NCI-H2171 (cell line): ENCODE measurements at places on chromosomes 2 and 18.

DNA sequence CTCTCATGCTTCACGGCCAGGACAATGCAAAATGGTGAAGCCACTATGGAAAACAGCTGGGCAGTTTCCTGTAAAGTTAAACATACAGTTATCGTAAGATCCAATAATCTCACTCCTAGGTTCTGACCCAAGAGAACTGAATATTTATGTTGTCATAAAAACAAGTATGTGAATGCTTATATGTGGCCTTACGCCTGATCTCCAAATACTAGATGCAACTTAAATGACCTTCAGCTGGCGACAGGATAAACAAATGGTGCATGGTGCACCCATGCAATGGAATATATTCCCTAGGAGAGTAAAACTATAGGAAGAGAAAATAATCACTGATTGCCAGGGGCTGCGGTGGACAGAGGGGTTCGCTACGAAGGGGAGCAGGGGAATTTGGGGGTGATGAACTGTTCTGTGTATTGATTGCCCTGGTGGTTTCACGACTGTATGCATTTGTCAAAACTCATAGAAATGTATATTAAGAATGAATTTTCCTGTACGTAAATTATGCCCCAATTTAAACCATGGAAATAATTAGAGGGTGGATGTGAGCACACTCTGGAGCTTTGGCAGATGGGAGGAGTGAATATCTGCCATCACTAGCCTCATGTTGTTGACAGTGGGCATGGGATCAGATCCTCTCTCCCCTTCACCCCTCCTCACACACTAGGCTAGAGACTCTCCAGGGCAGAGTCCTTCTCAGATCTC lies 100.8 kb upstream of the MYCN start:
- DNase-seq, result no peak

- DNase-seq, result no peak
Measured at GRCh38 chr2:212727751-212728150, 189.1 kb upstream of the ERBB4 start.

- no peak for DNase-seq
Measured at GRCh38 chr2:20465716-20466394, 19.0 kb downstream of the RHOB start.

- DNase-seq, result no peak
Measured at GRCh38 chr2:232204457-232204931, 174.1 kb upstream of the ALPP start.

- no peak for DNase-seq
Measured at GRCh38 chr18:5430131-5430530, 113.7 kb downstream of the EPB41L3 start.

DNA sequence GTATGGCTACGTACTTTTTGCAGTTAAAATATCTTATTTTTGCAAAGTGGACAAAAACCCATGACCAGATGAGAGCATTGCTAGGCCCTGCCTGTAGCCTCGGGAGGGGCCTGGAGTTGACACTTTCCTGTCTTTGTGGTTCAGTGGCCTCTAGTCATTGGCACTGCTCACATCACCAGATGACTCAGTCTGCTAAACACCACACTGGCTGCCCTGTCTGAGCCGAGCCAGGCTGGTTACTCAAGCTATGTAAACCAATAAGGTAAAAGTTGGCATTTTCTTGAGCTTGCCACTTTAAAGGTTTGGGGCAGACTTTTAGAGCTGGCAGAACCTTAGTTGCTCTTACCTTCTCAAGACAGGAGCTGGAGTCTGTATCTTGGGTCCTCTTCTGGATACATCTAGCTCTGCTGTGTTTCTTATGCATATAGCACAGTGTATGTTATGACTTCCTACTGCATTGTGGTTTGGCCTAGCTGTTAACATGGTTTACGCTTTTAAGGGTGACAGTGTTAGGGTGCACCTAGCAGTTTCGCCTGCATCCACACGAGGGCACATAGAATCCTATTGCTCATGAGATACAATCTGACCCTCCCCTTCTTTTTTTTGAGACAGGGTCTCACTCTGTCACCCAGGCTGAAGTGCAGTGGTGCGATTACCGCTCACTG lies 76.4 kb downstream of the AP1S3 start:
- DNase-seq, result no peak

DNA sequence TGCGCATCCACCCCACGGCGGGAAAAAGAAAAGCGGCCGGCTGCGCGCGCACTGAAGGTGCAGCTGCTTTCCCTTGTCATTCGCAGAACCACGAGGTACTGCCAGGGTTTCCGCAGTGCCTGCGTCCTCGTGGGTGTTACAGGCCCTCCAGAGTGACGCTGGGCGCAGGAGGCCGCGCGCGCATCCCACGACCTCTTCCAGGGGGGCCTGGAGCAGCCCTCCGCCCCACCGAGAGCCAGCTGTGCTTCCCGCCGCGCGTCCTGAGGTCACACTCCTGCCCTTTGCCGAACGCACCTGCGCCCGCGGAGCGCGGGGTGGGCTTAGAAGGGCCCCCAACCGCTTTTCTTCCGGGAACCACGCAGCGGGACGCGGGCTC lies 378 bp upstream of the IAH1 start:
- DNase-seq, result peak; percentile 23

GRCh38 chr18:9069601-9070000 lies 32.9 kb upstream of the NDUFV2 start:
- DNase-seq, result no peak

GRCh38 chr2:221334481-221335218 lies 237.5 kb downstream of the EPHA4 start:
- no peak for DNase-seq

- peak; percentile 76 for DNase-seq
Measured at GRCh38 chr2:50791271-50791670, 240.7 kb downstream of the NRXN1 start.

DNA sequence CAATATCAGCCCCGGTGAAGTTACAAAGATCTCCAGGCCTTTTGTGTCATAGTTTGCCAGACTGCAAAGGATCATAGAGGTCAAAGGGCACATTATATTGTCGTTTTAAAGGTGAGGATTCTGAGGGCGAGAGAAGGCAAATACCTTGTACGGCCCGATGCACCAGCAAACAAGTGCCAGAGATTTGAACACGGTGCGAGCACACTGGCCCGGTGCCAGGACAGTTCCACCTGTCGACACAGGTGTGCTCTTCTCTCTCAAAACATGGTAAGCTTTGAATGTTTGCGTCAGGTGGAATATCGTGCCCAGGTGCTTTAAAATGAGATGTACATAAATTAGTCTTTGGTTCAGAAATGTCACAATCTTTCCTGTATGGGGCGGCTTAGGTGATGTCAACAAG lies 776.1 kb upstream of the ID2 start:
- DNase-seq, result peak; percentile 88

DNA sequence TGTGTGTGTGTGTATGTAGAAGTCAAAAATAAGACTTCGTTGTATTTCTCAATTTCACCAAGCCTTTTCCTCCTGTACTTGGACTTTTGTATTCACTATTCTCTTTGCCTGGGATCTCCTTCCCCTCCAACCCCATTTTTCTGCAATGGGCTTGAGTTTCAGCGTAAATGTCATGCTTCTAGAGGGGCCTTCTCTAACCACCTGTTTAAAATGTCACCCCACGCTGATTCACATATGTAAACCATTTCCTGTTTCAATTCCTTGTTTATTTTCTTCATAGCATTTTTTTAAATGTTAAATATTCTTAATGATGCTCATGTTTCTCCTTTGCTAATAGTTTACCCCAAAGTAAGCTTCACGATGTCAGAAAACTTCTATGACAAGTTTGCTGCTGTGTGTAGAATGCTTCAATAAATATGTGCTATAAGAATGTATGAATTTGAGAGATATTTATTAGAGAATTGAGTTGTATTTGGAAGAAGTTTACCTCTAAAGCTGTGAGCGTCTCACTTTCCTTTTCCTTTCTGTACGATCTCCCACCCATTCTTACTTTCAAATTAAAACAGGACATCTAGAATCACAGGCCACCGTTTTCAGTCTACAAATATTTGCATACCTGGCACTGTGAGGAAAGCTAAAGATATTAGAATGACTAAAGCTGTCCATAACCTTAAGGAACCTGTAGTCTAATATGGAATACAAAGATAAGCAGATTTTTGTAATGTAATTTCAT lies 762.4 kb downstream of the LRRTM4 start:
- no peak for DNase-seq

DNA sequence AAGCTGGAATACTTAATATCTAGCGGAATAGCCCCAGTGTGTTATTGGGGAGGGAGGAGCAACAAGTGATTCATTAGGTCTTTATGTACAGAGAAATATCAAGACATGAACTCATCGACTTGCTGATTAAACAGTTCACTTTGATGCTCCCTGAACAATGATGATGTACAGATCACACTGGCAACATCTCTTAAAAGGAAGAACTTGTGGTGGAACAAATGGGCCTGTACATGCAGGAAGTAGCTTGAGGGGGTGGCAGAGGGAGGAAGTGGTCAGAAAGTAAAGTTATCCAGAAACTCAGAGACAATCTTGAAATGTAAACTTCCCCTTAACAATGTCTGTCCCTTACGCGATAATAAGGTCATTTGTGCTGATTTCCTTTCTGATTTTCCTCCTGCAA lies 90.5 kb downstream of the NXPH2 start:
- no peak for DNase-seq

DNA sequence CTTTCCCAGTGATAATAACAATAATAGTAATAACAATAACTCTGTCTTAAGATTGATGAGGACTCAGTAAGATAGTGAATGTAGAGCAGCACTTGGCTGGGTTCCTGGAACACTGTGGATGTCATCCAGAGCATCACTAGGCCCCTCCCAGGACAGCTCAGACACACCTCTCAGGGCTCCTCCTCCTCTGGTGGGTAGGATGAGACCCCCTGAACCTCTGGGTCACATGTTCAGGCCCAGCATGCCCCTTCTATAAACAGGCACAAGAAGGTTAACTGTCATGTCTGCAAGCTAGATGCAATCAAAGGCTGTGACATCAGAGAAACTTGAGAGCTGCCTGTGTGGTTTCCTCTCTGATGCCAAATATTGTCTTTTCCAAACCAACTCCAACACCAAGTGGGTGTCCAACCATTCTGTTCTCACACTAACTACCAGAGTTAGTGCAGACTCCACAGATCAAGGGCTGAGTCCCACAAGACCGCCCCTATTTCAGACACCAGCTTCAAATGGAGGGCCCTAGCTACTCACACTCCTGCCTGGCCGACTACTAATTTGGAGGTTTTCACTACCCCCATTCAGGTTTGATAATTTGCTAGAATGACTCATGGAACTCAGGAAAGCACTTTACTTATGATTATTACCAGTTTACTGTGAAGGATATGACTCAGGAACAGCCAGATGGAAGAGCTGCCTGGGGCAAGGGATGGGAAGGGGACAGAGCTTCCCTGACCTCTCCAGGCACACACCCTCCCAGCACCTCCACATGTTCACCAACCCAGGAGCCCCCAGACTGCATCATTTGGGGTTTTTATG lies 46.4 kb upstream of the BZW1 start:
- no peak for DNase-seq

DNA sequence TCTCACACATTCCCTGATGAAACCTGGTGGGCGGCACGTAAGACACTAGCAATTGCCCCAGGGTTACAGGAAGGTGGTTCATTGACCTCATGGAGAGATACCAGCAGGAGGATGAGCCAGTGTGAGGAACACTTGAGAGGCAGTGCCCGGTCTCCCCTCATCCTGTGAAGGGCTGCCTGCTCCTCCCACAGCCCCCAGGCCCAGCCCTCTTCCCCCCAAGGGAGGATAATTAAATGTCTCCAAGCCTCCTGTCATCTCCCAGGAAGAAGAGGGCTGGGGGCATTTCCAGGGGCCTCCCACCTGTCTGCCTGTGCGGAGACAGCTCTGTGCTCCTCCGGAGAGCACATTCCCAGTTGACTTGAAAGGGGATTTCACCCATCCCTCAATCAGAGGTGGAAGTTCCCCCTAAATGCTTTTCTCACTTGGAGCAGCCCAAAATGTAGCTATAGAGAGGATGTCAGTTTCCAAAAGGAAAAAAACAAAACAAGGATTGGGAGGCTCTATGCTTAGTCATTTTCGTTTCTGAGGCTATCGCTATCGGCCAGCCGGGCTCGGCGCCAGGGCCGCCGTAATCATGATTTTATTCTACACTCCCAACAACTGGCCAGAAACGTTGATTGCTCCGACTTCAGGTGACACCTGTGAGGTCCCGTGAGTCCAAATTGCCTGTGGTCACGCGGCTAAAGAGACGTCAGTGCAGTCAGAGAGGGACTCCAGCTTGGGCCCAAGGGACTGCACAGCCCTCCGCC lies 7.1 kb downstream of the KCNF1 start:
- no peak for DNase-seq

DNA sequence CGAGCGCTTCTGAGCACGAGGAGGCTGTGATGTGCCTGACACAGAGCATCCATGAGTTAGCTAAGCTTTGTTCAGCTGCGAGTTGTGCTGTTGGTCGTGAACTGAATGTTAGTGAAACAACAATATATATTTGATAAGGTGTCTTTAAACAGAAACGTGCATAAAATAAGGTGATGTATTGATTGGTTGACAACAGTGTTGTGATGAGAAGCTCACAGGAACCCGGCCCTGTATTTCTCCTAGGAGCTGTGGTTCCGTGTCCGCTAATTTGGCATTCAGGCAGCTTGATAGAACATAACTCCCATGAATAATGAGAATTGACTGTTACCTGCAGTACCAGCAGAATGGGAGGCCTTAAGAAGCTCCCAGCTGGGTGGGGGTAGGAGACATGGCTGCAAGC lies 146.4 kb upstream of the MYCN start:
- no peak for DNase-seq

GRCh38 chr18:8997634-8998033 lies 104.9 kb upstream of the NDUFV2 start:
- DNase-seq, result no peak

GRCh38 chr2:135168204-135168856 lies 116.2 kb downstream of the RAB3GAP1 start:
- DNase-seq, result no peak

DNA sequence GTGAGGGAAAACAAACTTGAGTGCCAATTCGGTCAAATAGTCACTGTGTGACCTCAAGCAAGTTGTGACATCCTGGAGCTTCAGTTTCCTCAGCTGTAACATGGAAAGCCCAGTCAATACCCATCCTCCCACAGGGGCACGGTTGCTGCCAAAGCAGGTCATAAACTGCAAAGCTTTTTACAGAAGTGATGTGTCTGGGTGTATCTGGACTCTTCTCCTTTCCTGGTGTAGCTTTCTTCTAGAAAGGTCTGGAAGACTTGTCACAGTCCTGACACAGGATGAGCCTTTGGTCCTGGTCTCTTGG lies 4.2 kb upstream of the AFF3 start:
- DNase-seq, result no peak

GRCh38 chr18:5475267-5475666 lies 68.5 kb downstream of the EPB41L3 start:
- no peak for DNase-seq

GRCh38 chr2:101442042-101442666 lies 32.8 kb downstream of the RFX8 start:
- DNase-seq, result no peak

GRCh38 chr2:69608109-69608508 lies 35.4 kb downstream of the AAK1 start:
- no peak for DNase-seq
